ENCODE measurements at places on chromosomes 12 and 14. TPM values are rescaled to one million over a fixed set of nuclear protein-coding genes. Genes with fewer than 3 reads are reported as not detected.

The CKAP4 gene
- total RNA-seq: 36.6 TPM

DNA sequence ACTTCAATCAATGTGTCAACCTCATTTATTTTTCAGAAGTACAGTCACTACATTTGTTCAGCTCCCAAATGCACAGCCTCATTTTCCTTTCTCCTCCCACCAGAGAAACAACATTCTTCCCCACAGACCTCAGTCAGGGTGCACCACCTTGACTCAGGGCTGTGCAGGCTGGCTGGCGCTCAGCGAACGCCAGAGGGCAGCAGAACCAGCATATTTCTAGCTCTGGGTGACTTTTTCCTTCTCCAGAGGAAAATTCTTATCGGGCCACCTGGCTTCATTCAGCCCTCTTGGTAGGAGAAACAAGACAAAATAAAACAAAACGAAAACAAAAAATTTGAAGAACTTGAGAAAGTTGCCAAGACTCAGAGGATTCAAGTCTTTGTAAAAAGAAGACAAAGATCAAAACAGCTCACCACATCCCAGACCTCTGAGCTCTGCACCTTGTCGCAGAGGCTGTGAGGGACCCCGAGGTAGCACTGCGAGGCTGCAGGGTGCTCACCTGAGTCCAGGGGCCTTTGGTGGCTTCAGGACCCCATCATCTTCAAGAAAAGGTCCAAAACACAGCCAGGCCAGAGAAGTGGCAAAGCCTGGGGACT, 33.7 kb downstream of the PAH start:
- H3K36me3 ChIP-seq: no peaks in the 10 kb centered on the region
- no peak overlapping the region for H3K4me3 ChIP-seq
- H3K4me1 ChIP-seq: peaks cover 10% of the 10 kb centered on the region
- H3K27ac ChIP-seq: no peak overlapping the region

The LRP1 gene
- total RNA-seq: 61.2 TPM

GRCh38 chr12:94676031-94676641, 25.8 kb upstream of the TMCC3 start:
- H3K27me3 ChIP-seq: no peaks in the 10 kb centered on the region
- peak; percentile 22 for DNase-seq
- no peak overlapping the region for H3K4me3 ChIP-seq
- no peaks in the 10 kb centered on the region for H3K36me3 ChIP-seq
- H3K27ac ChIP-seq: no peak overlapping the region

GRCh38 chr14:55382483-55382882, 29.1 kb downstream of the ATG14 start:
- H3K4me1 ChIP-seq: no peaks in the 10 kb centered on the region
- H3K27me3 ChIP-seq: no peaks in the 10 kb centered on the region
- H3K27ac ChIP-seq: no peak overlapping the region
- H3K4me3 ChIP-seq: no peak overlapping the region
- no peak for DNase-seq
- H3K36me3 ChIP-seq: peaks cover 14% of the 10 kb centered on the region

The TSHR gene
- not detected for total RNA-seq

DNA sequence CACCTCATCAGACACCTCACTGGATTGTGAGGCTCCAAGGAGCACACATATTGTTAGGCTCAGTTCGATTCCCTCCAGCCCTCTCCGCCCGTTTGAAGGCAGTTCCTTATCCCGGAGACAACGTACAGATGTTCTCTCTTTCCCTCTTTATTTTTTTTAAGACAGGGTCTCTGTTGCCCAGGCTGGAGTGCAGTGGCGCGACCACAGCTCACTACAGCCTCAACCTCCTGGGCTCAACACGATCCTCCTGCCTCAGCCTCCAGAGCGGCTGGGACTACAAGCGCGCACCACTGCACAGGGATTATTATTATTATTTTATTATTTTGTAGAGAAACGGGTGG, 718 bp upstream of the TROAP start:
- peak overlapping the region; percentile 35 for H3K4me3 ChIP-seq
- no peaks in the 10 kb centered on the region for H3K36me3 ChIP-seq
- no peak for DNase-seq
- no peaks in the 10 kb centered on the region for H3K27me3 ChIP-seq
- H3K4me1 ChIP-seq: peaks cover 13% of the 10 kb centered on the region

- H3K4me3 ChIP-seq: no peak overlapping the region
- H3K27ac ChIP-seq: no peak overlapping the region
- H3K36me3 ChIP-seq: no peaks in the 10 kb centered on the region
Measured at GRCh38 chr12:28925719-28926376, 223.2 kb upstream of the FAR2 start.

GRCh38 chr12:68263366-68263765, 10.0 kb upstream of the IL22 start:
- no peaks in the 10 kb centered on the region for H3K4me1 ChIP-seq
- no peaks in the 10 kb centered on the region for H3K36me3 ChIP-seq
- no peaks in the 10 kb centered on the region for H3K27me3 ChIP-seq
- H3K27ac ChIP-seq: no peak overlapping the region
- no peak for DNase-seq

- H3K27me3 ChIP-seq: no peaks in the 10 kb centered on the region
- no peaks in the 10 kb centered on the region for H3K36me3 ChIP-seq
- H3K27ac ChIP-seq: no peak overlapping the region
- H3K4me3 ChIP-seq: no peak overlapping the region
Measured at GRCh38 chr14:76257842-76258397, 106.2 kb downstream of the GPATCH2L start.

The RD3L gene
- not detected for total RNA-seq

DNA sequence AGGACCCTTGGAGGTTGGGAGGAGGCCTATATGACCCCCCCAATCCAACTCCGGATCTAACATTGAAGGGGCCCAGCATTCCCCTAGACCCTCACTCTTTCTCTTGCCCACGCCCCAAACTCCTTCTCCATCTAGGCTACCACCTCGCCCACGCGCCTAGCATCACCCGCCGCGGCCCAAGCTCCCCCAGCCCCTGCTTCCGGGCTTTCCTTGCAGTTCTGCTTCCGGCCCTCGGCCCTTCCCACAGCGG, 445 bp downstream of the CERS5 start:
- peaks cover 17% of the 10 kb centered on the region for H3K4me1 ChIP-seq
- peak; percentile 38 for DNase-seq
- H3K27ac ChIP-seq: peak overlapping the region; percentile 87
- H3K4me3 ChIP-seq: peak overlapping the region; percentile 60
- no peaks in the 10 kb centered on the region for H3K36me3 ChIP-seq

DNA sequence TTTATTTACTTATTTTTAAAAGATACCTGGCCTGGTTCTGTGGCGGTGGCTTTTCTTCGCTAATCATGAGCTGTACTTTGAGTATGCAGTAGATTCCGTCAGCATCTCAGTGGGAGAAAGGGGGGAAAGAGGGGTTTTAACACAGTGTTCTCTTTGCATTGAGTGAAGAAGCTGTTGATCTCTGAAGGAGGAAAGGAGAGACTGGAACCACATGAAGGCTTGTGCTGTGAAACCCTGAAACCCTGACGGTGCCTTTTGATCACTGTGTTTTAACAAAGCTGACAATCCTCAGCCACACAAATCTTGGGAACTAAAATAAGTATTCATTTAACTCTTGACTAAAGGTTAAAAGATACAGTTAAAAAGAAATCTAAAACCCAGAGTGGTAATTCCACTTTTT, 250.1 kb downstream of the FBXL14 start:
- H3K27ac ChIP-seq: no peak overlapping the region
- no peak for DNase-seq
- no peaks in the 10 kb centered on the region for H3K27me3 ChIP-seq
- no peaks in the 10 kb centered on the region for H3K36me3 ChIP-seq
- H3K4me1 ChIP-seq: peaks cover 12% of the 10 kb centered on the region

GRCh38 chr12:111166779-111167540, 201.9 kb downstream of the PHETA1 start:
- no peaks in the 10 kb centered on the region for H3K36me3 ChIP-seq
- H3K27me3 ChIP-seq: no peaks in the 10 kb centered on the region
- H3K4me3 ChIP-seq: no peak overlapping the region
- DNase-seq: no peak
- no peak overlapping the region for H3K27ac ChIP-seq

The RBM19 gene
- 18.4 TPM for total RNA-seq

The MDGA2 gene
- not detected for total RNA-seq

GRCh38 chr12:21602774-21603173, 1.9 kb downstream of the GYS2 start:
- no peak overlapping the region for H3K4me3 ChIP-seq
- no peak overlapping the region for H3K27ac ChIP-seq
- no peaks in the 10 kb centered on the region for H3K27me3 ChIP-seq
- DNase-seq: no peak

DNA sequence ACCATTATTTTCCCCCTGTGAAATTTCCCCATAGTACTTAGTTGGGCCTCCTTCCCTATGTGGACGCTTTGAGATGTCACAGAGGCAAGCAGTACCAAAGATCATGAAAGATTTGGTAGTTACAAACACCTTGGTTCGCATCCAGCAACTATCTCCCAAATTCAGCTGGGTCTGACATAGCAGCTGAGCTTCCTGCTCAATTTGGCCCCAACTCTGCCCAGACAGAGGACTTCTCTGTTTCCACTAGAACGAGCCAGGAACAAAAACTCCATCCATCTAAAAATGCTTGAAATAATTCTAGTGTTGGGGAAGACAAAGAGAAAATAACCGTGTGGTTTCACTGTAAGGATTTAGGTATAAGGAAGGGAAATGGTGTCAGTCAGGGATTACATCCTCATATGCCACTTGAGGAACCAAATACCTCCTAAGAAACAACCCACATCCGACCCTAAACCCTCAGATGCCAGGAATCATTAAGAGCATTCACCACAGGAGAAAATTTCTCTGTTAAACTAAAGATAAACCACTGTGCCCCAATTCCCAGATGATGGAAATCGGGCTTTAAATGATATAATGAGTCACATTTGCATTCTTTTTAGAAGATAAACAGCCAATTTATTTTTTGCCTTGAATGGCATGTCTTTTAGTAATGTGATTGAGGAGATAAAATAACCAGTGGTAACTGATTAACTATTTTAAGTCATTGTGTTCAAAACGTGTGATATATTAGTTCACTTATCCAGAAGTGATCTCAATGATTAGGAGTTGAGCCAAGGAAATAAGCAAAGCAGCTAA, 103.7 kb upstream of the IFNG-AS1 start:
- H3K4me3 ChIP-seq: no peak overlapping the region
- H3K36me3 ChIP-seq: no peaks in the 10 kb centered on the region
- no peaks in the 10 kb centered on the region for H3K27me3 ChIP-seq
- H3K4me1 ChIP-seq: peaks cover 8% of the 10 kb centered on the region
- no peak for DNase-seq

- H3K27ac ChIP-seq: peak overlapping the region; percentile 53
- no peaks in the 10 kb centered on the region for H3K36me3 ChIP-seq
- DNase-seq: peak; percentile 78
- H3K27me3 ChIP-seq: no peaks in the 10 kb centered on the region
- peaks cover 44% of the 10 kb centered on the region for H3K4me1 ChIP-seq
- peak overlapping the region; percentile 4 for H3K4me3 ChIP-seq
Measured at GRCh38 chr14:92686900-92687427, 61.5 kb downstream of the LGMN start.

DNA sequence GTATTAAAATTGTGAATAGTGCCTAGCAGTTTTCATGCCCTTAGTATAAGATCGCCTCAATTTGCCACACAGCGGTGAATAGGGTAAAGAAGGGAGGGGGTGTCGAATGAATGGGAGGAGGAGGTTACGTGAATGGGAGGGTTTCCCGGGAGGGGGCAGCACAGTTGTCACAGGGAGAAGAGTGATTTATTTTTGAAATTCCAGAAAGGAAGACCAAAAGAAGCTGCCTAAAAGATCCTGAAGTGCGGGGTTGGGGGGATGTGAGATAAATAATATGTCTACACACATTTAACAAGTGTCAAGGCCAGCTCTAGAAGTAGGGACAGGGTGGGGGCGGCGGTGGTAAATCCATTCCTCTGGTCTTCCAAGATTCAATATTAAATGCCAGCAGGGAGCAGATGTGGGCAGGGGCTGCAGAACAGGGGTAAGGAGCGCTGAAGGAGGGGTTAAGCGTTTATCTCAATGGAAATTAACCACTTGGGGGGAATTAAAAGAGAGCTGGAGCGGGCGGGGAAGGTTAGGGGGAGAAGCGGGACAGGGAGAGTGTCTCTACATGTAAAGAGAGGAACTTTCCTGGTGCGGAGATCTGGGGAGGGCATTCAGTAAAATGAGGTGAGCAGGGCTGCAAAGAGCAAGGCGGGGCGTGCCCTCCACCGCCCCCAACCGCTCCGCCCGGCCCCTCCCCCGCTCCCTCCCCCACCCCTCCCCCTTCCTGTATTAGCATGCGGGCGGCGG, 867 bp downstream of the C12orf42 start:
- H3K36me3 ChIP-seq: no peaks in the 10 kb centered on the region
- H3K27ac ChIP-seq: no peak overlapping the region
- H3K4me1 ChIP-seq: peaks cover 7% of the 10 kb centered on the region
- H3K4me3 ChIP-seq: no peak overlapping the region

DNA sequence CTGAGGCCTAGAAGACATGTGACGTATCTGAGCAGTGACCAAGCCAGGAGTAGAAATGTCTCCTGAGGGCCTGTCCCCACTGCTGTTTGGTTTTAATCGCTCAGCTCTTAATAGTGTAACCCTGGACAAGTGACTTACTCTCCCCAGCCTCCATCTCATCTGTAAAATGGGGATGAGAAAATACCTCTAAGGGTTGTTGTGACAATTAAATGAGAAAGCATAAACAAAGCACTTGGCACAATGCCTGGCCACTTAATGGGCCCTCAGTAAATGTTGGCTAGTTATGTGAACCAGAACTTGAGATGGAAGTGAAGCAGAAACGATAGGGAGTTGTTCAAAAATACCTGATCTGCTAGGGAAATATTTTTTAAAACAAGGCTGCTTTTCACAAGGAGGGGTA, 58.2 kb downstream of the HMGA2 start:
- no peak overlapping the region for H3K4me3 ChIP-seq
- peaks cover 29% of the 10 kb centered on the region for H3K4me1 ChIP-seq
- peak overlapping the region; percentile 76 for H3K27ac ChIP-seq
- H3K36me3 ChIP-seq: no peaks in the 10 kb centered on the region

The KCNMB4 gene
- total RNA-seq: 0.33 TPM

- no peaks in the 10 kb centered on the region for H3K36me3 ChIP-seq
- no peaks in the 10 kb centered on the region for H3K27me3 ChIP-seq
- no peak overlapping the region for H3K27ac ChIP-seq
- H3K4me3 ChIP-seq: no peak overlapping the region
- H3K4me1 ChIP-seq: peaks cover 4% of the 10 kb centered on the region
Measured at GRCh38 chr12:42792265-42792664, 202.7 kb upstream of the PRICKLE1 start.

GRCh38 chr12:78641837-78642423, 222.6 kb upstream of the SYT1 start:
- no peak overlapping the region for H3K27ac ChIP-seq
- H3K27me3 ChIP-seq: no peaks in the 10 kb centered on the region
- H3K4me1 ChIP-seq: no peaks in the 10 kb centered on the region
- no peaks in the 10 kb centered on the region for H3K36me3 ChIP-seq

The RIN3 gene
- 3.3 TPM for total RNA-seq

GRCh38 chr12:11861864-11862600, 208.7 kb upstream of the BCL2L14 start:
- H3K27ac ChIP-seq: peak overlapping the region; percentile 79
- peaks cover 34% of the 10 kb centered on the region for H3K4me1 ChIP-seq
- DNase-seq: no peak
- H3K4me3 ChIP-seq: no peak overlapping the region
- H3K27me3 ChIP-seq: no peaks in the 10 kb centered on the region
